A549 (cell line): ENCODE measurements at places on chromosomes 1 and 21.
A peak's percentile ranks its signal among the peaks of the same experiment; 100 is the strongest.

DNA sequence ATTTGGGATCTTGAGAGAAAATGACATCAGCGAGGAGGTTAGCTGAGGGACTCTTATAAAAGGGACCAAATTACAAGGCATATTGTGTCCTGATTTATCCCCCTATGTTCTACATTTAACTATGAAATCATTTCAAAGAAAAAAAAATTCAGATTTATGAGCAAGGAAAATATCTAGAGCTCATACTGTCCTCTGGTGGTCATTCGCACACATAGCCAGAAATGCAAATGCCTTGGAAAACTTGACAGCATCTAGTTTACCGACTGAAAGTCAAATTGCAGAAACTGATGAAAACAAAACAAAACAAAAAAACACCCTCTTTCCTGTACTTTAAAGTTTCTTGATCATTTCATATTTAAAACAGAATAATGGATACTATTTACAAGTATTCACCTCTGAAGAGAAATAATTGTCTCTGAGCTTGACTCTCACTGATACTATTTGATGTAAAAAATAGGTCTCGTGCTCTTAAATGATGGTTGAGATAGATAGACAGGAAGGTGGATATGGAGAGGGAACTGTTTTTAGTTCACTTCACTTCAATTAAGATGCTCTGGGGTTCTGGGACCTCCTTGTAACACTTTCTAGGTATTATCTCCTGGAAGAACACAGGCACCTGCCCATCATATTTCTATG, 253.8 kb downstream of the PCP4 start:
- peak; percentile 11 for DNase-seq

DNA sequence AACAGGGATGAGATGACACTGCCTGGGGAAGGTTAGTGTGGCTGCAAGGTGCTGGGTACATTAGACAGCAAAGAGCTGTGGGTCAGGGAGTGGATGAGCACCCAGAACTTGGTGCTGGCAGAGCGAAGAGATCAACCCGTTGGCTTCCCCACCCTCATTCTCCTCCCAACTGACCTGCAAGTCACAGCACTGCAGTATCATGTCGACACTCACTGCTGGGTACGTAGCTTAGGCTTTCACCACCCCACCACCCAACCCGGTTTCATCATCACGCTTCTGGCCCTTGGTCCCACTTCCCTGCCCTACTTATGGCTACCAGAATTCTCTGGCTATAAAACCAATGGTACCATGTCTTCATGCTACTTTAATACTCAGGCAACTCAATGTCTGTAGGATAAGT, 73.6 kb upstream of the LYST start:
- no peak for DNase-seq

GRCh38 chr21:43921979-43922945, 57.2 kb downstream of the AGPAT3 start:
- no peak for DNase-seq

GRCh38 chr1:17883136-17883535, 128.0 kb downstream of the ACTL8 start:
- DNase-seq: no peak

GRCh38 chr21:31447505-31447904, 103.4 kb upstream of the TIAM1 start:
- DNase-seq: no peak

DNA sequence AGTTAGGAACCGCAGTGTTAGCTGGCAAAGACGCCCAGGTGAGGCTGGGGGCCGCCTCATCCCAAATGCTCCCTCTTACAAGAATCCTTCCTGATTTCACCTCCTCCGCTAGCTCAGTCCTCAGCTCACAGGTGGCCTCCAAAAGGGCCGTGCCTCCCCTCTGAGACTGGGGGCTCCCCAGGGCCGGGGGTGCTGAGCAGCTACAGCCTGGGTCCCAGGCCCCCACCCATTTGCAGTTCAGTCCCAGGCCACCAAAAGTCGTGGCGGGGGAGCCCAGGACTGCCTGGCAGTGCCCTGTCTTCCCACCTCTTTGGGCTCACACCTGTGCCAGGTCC, 29.6 kb downstream of the RNU1-1 start:
- no peak for DNase-seq

GRCh38 chr21:44999972-45000636, 60.3 kb downstream of the SLX9 start:
- DNase-seq: no peak

DNA sequence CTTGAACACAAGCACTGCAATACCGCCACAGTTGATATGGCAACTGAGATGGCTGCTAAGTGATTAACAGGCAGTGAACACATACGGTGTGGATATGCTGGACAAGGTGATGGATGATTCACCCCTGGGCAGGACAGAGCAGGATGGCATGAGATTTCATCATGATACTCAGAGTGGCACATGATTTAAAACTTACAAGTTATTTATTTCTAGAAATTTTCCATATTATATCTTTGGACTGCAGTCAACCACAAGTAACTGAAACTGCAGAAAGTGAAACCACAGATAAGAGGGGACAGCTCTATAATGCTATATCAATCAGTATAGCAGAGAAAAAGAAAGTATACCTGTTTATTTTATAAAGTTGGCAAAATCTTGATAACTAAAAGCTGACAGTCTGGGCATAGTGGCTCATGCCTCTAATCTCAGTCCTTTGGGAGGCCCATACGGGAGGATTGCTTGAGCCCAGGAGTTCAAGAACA, 47.9 kb downstream of the PHACTR4 start:
- DNase-seq: peak; percentile 74

DNA sequence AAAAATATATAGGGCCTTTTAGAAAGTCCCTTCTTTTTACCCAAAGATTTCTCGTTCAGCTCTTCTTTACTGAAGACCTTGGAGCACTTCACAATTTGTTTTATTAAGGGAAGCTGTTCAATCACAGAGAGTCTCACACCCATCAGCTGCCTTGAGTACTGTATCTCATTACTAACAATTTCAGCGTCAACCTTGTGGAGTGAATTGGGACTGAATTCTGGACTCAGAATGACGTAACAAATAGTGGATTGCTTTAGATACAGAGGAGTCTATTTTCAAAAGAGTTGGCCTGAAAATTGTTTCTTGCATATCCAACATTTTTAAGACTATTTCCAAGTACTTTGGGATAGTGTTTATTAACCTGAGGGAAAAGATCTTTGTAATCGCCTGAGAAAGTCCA, 7.9 kb downstream of the MAP10 start:
- no peak for DNase-seq

DNA sequence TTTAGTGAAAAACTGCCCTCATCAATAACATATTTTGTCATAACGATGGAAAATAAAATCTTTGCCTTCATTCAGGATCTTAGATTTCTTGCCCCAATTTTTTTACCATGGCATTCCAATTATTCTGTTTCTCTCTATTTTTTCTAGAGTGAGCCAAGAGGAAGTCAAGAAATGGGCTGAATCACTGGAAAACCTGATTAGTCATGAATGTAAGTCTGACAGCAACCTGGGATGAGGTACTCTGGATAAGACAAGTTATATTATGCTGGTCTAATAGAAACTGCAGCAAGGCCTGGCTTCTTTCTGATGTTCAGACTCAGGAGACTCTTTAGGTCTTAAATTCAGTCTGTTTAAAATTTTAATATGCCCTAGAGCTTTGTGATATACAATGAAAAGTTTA, 3.5 kb downstream of the RGS4 start:
- DNase-seq: no peak

GRCh38 chr1:85490270-85490985, 25.5 kb upstream of the DDAH1 start:
- no peak for DNase-seq

DNA sequence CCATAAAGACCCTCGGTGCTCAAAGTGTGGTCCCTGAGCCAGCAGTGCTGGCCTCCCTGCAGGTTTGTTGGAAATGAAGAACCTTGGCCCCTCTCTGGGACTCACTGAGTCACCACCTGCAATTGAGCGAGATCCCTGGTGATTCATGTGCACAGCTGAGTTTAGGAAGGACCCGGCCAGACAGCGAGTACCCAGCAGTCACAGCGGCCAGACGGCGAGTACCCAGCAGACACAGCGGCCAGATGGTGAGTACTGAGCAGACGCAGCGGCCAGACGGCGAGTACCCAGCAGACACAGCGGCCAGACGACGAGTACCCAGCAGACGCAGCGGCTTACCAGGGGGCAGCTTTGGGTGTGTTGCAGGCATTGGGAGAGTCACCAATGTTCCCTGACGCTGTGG, 123.8 kb downstream of the PRDM16 start:
- DNase-seq: peak; percentile 14

GRCh38 chr21:33374450-33375096, 28.6 kb upstream of the IFNGR2 start:
- peak; percentile 71 for DNase-seq

GRCh38 chr1:246532519-246532918, 25.4 kb upstream of the SMYD3 start:
- no peak for DNase-seq

DNA sequence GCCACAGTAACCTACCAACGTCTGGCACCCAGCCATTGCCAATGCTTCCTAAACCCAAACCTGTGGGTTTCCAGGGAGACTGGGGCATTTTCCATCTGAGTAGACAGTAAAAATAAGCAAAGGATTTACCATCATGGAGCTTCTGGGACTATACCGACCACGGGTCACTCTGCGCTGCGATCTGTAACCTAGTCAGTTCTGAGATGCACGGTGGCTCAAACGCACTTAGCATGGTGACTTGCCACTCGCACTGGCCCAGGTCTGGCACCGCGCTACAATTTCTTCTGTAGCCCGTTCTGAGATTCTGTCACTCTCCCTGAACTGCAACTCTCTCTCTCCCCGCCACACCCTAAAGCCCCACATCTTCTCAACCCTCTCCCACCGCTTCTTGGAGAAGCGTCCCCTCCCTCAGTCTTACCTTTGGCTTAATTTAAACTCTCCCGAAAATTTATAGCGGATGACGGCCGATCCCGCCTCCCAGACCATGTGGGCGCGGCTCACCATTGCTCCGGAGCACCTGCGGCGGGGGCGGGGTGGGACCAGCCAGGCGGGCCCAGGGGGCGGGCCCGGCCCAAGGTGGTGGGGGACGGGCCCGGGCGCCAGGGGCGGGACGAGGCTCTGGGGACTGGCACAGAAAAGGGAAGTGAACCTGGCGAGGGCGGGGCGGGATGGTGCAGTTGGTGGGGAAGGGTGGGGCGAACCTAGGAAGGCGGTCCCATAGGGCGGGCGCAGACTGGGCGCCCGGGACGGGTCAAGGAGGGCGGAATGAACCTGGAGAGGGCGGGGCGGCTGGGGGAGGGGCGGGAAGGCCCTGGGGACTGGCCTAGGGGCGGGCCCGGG, 493 bp upstream of the MAP3K21 start:
- DNase-seq: peak; percentile 72

DNA sequence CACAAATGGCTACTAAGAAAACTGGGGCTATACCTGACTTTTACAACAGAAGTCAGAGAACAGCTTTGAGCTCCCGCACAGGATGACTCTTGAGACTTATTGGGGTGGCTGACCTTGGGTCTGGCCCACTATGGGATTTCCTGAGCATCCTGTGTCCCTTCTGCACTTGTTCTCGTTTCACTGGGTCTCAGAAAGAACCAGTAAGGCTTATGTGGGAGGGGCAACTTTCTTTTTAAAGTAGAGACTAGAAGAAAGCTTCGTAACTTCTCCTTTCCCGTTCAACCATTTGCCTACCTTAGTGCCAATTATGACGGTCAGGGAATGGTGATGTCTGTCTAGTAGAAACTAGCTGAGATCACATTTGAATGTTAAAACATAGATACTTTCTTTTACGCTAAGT, 59.5 kb upstream of the C1orf105 start:
- DNase-seq: no peak

GRCh38 chr1:91243171-91243570, 161.5 kb downstream of the HFM1 start:
- no peak for DNase-seq

DNA sequence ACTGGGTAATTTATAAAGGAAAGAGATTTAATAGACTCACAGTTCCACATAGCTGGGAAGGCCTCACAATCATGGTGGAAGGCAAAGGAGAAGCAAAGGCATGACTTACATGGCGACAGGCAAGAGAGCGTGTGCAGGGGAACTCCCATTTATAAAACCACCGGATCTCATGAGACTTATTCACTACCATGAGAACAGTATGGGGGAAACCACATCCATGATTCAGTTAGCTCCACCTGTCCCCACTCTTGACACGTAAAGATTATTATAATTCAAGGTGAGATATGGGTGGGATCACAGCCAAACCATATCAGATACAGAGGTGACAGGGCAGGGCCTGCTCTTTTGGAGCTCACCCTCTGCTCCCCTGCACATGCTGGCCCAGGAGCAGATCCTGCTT, 31.4 kb upstream of the TMEM61 start:
- no peak for DNase-seq
